ENCODE measurements at places on chromosomes 3 and 15. TPM values are rescaled to one million over a fixed set of nuclear protein-coding genes. Genes with fewer than 3 reads are reported as not detected.

The SERINC4 gene
- not detected for total RNA-seq

The GREM1 gene
- 1.1 TPM for total RNA-seq

The KLHL25 gene
- total RNA-seq, result 8.5 TPM

The SLC51A gene
- not detected for total RNA-seq

The FOXB1 gene
- total RNA-seq, result not detected

The ZNF860 gene
- total RNA-seq, result 0.88 TPM

The SLC6A11 gene
- not detected for total RNA-seq

The FGF7 gene
- total RNA-seq, result 71.3 TPM

The ROBO2 gene
- 0.16 TPM for total RNA-seq

The NEK11 gene
- 4.7 TPM for total RNA-seq

The PCLAF gene
- total RNA-seq, result 0.88 TPM

The MED12L gene
- total RNA-seq, result 0.34 TPM

The LRRC31 gene
- total RNA-seq, result not detected

The OXTR gene
- total RNA-seq, result not detected

The LRRIQ4 gene
- 0.22 TPM for total RNA-seq

The FHIT gene
- 10.0 TPM for total RNA-seq

The DPPA2 gene
- total RNA-seq, result not detected

The PATL2 gene
- 2.5 TPM for total RNA-seq

The TTC21A gene
- 8.1 TPM for total RNA-seq

The DZIP1L gene
- total RNA-seq, result 11.9 TPM

The TIGIT gene
- total RNA-seq, result 0.44 TPM

The FSIP1 gene
- total RNA-seq, result 0.44 TPM

The NEDD4 gene
- 17.0 TPM for total RNA-seq

The ARHGAP31 gene
- total RNA-seq, result 38.8 TPM

The CFAP161 gene
- not detected for total RNA-seq

The TNFAIP8L3 gene
- total RNA-seq, result 8.0 TPM

The GCHFR gene
- 60.0 TPM for total RNA-seq

The GOLGA6L7 gene
- total RNA-seq, result not detected

The PLSCR5 gene
- not detected for total RNA-seq

The CYP8B1 gene
- not detected for total RNA-seq

The GOLGA8J gene
- 0.51 TPM for total RNA-seq

The MUC4 gene
- not detected for total RNA-seq

The ZNF620 gene
- 6.2 TPM for total RNA-seq

The GOLGA6B gene
- not detected for total RNA-seq

The MESP2 gene
- not detected for total RNA-seq

All from subcutaneous adipose tissue (tissue), 4 donors.